ENCODE measurements at places on chromosomes 2 and 18. TPM values are rescaled to one million over a fixed set of nuclear protein-coding genes. Genes with fewer than 3 reads are reported as not detected.
A peak's percentile ranks its signal among the peaks of the same experiment; 100 is the strongest.

DNA sequence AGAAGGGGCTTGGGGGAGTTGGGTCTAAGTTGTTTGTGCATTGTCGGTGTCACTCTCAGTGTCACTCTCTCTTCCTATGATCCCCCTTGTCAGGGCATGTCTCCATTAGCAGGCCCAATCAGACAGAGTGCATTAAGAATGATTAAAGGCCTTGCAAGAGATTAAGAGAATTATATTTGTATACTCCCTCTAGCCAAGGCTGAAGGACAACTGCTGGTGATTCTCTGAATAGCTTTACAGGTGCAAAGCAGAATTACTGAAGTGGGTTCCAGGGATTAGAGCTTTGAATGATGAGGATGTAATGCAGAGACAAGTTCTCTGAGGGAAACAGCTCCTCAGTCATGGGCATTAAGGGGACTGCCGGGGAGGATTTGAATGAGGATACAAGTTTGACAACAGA is 104.8 kb upstream of the LGALSL start:
- no peak for DNase-seq

- no peak for DNase-seq
Measured at GRCh38 chr2:222034058-222034457, 264.7 kb downstream of the PAX3 start.

- DNase-seq = no peak
Measured at GRCh38 chr2:150214626-150215025, 272.8 kb downstream of the RND3 start.

- DNase-seq = no peak
Measured at GRCh38 chr2:150126839-150127238, 360.6 kb downstream of the RND3 start.

DNA sequence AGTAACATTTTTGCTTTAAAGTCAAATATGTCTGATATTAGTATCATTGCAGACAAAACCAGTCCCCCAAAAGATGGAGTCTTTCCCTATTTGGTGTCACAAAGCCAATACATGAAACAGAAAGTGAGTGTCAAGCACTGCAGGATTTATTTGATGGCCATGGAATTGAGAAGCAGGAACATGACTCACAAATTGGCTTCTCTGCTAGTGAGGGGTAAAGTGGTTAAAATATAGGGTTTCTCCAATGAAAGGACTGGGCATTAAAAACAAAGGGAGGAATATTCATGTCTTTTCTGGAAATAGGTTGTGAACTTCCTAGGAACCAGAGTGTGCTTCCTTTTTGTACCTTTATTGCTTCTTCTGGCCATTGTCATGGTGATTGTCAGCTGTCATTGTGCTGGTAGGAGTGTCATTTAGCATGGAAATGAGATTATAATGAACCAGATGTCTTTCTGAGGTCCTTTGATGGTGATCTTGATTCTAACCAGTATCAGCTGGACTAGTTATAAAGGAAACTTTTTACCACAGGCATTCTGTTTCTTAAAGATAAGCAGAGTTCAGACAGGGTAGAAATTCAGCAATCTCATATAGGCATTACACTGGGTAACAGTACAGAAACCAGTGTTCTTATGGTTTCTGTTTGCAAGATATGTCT is 4.1 kb downstream of the REG1B start:
- DNase-seq = no peak

DNA sequence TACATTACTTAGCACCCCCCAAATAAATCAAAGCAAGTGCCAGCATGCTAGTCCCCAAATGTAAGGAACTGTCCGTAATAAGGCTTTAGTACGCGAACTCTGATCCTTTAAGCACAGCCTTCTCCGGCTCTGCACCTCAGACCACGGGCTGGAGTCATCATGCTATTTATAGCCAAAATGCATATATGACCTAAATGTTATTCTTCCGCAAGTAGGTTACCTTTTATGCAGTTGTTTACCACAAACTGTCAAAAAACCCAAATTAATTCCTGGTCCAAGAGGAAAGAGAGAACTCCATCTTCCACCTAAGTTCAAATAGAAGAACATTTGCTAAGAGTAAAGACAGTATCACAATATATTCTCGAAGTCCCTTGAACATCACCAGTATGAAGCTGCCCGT is 42.7 kb downstream of the ZNF516 start:
- no peak for DNase-seq

GRCh38 chr18:48020337-48021250 is 90.1 kb upstream of the SMAD2 start:
- no peak for DNase-seq

GRCh38 chr2:217279556-217279955 is 419.7 kb upstream of the TNP1 start:
- DNase-seq = no peak

DNA sequence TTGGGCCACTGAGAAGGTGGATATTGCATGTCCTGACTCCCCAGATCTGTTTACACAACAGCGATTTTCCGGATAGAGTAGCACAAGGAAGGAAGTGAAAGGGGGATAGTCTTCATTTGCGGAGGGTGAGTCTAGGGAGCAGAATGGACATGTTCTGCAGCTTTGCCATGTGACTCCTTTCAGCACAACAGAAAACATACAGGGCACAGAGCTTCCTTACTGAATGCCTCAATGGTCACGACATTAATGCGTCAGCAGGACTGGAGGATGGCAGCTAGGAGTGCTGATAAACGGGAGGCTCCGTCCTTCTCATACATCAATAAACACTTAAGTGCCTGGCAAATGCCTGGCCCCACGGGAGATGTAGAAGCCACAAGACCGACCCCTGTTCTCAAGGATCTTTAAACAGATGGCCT is 163.0 kb downstream of the FAM210A start:
- no peak for DNase-seq

DNA sequence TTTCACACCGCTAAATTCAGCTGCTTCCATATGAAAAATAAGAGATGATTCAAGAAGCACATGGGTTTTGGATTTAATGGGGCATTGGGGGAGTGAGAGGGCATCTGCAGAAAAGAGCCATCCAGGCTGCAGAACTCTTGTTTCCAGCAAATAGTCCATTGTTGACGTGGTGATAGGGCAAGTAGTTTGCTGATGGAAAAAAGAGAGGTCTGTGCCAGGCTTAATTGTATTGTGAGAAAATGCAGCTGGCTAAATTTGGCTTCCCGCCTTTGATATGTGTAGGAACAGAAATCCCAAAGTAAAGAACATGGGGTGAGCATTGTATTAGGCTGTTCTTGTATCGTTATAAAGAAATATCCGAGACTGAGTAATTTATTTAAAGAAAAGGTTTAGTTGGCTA is 199.5 kb downstream of the SETBP1 start:
- DNase-seq = no peak

- DNase-seq = no peak
Measured at GRCh38 chr2:54348646-54349045, 92.6 kb upstream of the TSPYL6 start.

GRCh38 chr2:198321522-198322088 is 517.2 kb downstream of the PLCL1 start:
- DNase-seq = no peak

DNA sequence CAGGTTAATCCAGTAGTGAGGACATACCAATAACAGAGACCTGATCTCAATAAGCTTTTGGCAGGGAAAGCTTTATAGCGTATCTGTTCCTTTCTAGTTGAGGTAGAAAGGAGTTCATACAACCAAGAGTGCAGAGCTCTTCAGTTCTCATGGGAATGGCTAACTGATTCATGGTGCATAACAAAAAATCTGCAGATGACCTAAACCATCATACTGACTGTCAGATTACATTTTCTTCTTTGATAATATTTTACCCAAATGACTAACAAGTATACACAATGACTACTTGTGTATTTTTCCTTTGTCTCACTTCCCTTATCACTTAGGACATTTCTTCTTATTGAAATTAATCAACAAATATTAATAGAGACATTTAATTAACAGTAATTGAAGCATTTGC is 140.0 kb upstream of the SERTAD2 start:
- no peak for DNase-seq

DNA sequence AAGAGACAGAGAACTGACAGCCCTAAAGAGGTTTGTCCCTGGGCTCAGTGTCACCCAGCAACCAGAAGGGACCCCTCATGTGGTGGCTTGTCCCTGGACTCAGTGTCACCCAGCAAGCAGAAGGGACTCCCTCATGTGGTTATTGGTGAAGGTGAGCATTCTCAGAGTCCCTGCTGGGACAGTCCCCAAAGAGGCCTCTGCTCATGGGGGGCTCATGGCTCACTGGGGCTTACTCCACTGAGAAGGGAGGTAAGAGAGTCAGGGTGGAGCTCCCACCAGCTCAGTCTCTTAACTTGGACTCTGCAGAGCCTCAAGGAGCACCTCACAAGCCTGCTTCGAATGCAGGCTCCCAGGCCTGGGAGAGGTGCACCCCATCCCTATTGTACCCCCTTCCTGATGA is 145.2 kb upstream of the COPS8 start:
- DNase-seq = no peak

GRCh38 chr2:162258686-162259085 is 15.4 kb upstream of the FAP start:
- no peak for DNase-seq

DNA sequence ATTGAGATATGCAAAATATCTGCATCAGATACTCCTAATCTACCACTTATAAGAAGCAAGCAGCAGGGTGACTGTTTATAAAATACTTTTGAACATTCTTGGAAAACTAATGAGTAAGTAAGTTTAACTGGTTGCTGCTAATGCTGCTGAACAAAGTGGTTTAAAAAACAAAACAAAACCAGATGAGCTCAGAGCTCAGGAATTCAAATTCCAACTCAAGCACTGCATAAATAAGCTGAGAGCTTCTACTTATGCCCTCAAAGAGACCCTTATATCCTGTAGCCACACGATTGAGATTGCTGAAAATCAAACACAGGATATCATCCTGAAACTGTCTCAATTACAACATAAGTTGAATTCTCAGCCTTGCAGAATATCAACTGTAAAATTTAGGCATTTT is 62.3 kb upstream of the NYAP2 start:
- no peak for DNase-seq

DNA sequence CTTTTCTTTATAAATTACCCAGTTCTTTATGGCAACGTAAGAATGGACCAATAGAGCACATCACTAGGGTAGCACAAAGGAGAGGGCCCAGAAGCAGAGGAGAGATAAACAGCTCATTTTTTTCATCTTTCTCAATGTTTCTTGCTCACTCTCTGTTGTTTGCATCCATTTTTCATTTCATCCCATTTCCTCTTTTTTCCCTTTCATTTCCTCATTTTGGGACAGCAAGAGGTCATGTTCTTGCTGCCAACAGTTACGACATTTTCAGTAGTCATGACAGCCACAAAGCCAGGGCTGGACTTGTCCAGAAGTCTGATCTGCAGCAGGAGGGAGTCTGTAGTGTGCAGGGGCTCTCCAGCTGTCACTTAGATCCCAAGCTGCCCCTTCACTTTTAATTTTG is 52.7 kb upstream of the CYP1B1 start:
- peak; percentile 35 for DNase-seq

GRCh38 chr2:201618744-201619662 is 24.3 kb downstream of the TMEM237 start:
- peak; percentile 89 for DNase-seq

GRCh38 chr18:79624356-79625170 is 55.0 kb upstream of the CTDP1 start:
- no peak for DNase-seq

- no peak for DNase-seq
Measured at GRCh38 chr2:236573066-236573929, 3.7 kb downstream of the ACKR3 start.

- no peak for DNase-seq
Measured at GRCh38 chr2:223649554-223650533, 47.7 kb upstream of the SCG2 start.

GRCh38 chr18:22167471-22168241 is 1.7 kb upstream of the GATA6 start:
- DNase-seq = peak; percentile 55

DNA sequence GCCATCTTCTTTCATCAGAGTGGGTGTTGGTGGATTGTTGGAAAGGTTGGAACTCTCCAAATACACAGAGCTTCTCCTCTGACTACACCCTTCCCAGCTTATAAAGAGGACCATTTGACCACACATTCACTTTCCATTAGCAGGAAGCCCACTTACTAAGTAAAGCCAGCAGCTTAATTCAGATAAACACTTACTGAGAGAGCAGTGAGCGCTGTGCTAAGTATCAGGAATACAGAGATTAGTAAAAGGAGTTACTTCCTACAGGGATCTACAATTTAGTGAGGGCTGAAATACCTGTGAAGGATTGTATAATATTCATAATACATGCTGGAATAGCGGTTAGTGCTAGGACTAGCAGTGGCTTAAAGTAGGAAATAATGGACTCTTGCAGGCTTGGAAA is 343.0 kb downstream of the NYAP2 start:
- no peak for DNase-seq

DNA sequence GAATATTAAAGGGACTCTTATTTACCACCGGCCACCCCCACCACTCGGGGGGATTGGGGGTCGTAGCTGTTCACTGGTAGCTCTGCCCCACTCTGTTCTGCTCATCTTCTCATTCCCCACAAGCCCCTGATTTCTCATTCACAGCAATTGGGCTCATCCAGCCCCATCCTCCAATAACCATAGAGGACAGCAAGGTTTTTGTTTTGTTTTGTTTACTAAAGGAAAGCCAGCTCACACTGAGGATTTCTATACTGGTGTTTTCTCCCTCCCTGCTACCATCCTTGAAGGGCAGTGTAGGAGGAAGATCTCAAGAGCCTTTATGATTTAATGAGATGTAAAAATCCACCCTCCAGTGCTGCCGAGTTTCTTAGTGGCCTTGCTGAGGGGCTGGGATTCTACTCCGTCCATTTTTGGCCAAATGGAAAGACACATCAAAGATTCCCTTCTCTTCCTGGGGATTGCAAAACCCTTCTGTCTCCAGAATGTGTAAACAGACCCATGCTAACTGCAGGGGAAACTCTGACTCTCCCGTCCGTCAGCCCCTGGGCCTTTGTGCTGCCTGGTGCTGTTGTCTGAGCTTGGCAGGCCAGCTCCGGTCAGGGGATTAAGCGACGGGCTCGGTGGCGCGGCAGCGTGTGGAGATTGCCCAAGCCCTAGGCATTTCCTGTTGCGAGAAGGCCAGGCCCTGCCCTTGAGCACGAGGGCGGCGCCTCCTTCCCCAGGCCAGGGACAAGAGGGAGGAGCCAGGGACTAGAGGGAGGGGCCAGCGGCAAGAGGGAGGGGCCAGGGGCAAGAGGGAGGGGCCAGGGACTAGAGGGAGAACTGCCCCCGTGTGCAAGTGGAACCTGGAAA is 165.0 kb downstream of the ANTXR1 start:
- peak; percentile 91 for DNase-seq

DNA sequence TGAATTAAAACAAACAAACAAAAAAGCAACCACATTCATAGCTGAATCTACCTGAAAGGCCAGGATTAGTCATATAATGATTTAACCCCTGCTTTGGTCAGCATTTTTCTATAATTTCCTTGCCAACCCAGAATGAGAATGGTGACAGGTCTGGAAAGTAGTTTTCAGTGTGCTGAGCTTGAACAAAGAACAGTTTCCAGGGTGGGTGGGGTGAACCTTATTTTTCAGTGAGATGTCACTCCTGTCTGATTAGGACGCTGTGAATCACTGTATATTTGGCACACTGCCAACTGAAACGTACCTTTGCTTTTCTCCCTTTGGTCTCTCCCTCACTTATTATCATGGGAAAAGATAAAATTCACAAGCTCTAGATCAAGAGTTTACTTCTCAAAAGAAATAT is 35.0 kb upstream of the DSC1 start:
- no peak for DNase-seq

GRCh38 chr2:100484390-100484789 is 14.1 kb downstream of the NMS start:
- no peak for DNase-seq

Gene TBR1
- not detected for total RNA-seq

Gene TLX2
- not detected for total RNA-seq

Gene CRACDL
- total RNA-seq = 4.0 TPM

Gene DNAJC5G
- 2.1 TPM for total RNA-seq

Gene GKN1
- total RNA-seq = not detected

Gene CPLX4
- total RNA-seq = not detected

Gene ABCG5
- not detected for total RNA-seq

Gene GRHL1
- total RNA-seq = 1.0 TPM

Gene RPL31
- total RNA-seq = 703 TPM

Gene LRRC30
- total RNA-seq = not detected

Data from left ventricle myocardium superior (tissue), 1 donor.